ENCODE measurements at places on chromosomes 13 and 19. TPM values are rescaled to one million over a fixed set of nuclear protein-coding genes. Genes with fewer than 3 reads are reported as not detected.

- no peak for DNase-seq
Measured at GRCh38 chr13:53907891-53908290, 879.3 kb downstream of the OLFM4 start.

DNA sequence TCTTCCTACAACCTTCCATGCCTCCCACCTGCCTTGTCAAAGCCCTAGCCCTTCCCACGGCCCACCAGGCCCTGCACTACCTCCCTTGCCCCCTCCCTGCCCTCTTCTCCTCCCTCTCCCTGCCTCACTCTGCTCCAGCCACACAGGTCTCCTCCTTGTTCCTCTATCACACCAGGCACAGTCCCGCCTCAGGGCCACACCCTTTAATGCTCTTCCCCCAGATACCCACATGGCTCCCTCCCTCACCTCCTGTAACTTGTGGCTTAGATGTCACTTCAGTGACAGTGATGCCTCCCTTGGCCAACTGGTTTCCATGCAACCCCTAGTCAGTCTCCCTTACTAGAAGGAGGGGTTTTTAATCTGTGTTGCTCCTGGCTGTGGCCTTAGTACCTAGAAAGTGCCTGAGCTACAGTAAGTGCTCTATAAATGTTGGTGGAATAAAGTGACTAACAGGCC, 1.3 kb downstream of the SIRT6 start:
- no peak for DNase-seq

DNA sequence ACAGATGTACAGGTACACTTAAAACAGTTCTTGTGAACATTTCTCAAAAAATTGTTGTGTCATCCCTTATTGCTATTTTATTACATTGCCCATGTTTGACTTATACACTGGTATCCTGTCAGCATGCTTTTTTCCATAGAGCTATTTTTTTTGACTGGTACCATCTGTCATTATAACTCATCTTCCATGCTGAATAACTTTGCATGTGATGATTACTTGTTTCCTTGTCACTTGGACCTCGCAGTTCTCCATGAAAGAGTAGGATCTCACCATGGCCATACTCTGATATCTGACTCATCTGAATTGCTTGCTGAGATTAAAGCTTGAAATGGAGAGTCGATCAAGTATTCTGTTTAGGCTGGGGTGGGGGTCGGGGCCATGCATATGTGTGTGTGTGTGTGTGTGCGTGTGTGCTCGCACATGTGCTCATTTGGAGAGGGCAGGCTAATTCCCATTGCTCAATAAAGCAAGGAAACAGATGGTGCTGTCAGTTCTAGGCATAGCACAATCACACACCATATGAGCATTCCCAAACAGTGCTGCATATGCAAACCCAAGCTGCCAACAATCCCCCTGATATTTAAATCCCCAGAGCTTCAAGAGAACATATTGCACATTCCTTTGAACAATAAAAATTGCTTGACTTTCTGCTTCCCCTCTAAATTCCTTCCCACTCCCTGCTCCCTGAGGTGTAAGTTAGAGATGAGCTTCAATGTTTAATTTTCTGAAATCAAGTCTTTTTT, 62.9 kb downstream of the NHLRC3 start:
- no peak for DNase-seq

GRCh38 chr19:42246143-42246921, 3.9 kb upstream of the GSK3A start:
- no peak for DNase-seq

GRCh38 chr19:45564131-45564780, 20.3 kb downstream of the OPA3 start:
- no peak for DNase-seq

DNA sequence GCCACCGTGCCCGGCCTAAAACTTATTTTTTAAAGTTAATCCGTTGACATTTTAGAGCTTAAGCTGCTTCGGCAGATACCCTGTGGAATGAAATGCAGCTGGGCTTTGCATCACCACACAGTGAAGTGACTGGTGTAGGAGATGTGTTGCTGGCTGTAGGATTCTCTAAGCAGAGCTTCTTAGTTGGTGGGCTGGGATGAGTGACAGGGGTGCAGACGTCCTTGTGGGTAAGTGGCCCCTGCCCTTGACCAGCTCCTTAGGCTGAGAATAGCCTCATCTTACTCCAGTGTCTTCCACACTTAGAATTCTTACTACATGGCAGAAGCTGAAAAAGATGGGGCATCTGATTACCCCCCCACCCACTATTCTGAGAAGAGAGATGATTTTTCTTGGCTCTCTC, 11.6 kb downstream of the GATAD2A start:
- no peak for DNase-seq

DNA sequence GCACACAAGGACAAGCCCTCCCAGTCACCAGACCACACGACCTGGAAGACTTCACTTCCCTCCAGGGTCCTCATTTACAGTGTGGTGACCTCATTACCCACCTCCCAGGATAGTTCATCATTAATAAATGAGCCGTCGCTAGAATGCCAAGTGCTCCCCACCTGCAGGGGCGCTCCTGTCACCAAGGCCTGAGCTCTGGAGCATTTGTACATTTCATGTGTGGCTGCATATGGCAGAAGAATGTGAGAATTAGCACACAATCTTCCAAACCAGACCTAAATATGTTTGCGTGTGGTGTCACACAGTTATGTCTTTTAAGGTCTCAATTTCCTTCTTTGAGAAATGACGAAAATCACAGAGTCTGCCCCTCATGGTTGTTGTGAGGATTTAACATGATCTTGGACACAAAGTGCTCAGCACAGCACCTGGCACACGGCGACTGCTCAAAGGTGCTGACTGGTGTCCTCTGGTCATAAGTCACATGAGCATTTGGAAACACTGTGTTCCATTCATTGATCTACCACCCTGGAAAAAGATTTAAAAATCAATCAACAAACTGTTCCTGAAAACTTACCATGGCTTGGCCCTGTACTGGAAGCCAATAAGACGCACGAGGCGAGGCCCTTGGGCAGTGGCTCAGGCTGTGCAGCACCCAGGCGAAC, 150.6 kb upstream of the SPACA7 start:
- DNase-seq: no peak

DNA sequence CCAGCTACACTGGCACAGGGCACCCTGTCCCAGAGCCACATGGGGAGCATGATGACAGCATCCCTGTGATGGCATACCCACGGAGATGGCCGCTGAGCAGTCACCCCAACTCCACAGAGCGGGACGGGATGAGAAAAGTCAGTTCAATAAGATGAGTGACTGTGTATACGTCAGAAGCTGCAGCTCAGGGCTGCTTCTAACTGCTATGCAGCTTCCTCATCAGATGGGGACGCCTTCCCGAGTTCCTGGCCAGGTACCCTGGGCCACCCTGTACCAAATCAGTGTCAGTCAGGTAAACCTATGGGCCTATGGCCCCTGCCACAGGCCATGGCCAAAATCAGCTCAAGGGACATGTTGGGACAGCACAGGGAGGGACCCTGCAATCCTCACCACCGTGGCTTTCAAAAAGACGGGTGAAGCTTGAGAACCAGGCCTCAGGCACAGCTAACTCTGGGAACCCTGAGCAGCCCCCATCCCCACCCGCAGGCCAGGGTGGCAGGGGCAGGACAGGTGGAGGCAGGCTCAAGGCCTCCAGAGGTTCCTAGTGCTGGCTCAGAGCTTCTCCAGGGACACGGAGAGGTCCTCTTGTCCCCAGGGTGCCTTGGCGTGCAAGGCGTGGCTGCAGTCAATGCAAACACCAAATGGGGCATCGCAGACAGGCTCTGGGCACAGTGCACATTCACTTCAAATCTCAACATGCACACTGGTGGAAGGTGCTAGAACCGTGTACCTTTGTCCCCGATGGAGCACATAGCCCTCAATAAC, 122.4 kb downstream of the TUBA3C start:
- no peak for DNase-seq

- no peak for DNase-seq
Measured at GRCh38 chr19:3020321-3020960, 8.6 kb downstream of the TLE2 start.

DNA sequence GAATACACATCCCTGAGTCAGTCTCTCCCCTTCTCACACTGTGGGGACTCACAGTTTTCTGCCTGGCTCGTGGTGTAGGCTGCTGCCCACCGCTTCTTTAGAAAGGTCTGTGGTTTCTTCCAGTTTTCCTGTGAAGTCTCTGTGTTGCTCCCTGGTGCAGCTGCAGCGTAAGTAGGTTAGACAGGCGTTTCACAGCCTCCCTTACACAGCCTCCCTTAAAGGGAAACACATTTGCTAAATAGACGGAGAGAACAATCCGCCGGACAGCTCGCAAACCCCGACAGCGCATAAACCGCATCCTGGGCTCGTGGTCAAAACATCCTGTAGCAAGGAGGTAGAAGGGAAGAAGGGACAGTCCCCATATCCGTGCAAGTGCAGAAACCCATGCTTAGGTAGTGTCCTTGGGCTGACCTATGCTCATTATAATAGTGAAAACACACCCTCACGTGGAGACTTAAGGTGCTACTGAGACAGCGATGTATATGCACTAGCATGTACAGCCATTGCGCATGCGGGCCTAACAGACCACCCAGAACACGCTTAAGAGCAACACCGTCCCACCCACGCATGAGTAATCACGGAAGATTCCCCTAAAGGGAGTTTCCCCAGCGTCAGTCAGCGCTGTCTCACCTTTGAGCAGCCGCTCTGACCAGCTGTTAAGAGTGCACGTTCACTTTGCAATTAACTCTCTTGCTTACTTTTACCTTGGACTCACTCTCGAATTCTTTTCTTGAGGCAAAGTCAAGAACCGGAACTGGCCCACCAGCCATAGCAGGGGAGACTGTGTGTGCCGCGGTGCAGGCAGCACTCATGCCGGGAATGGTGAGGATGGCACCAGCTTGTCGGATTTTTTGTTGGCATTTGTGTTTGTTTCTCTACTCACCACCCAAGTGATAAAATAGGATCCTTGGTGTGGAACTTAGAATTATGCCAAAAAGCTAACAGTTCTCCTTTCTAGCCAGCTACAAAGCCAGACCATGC, 16.6 kb downstream of the SIGLEC8 start:
- DNase-seq: peak; percentile 80

GRCh38 chr13:34459856-34460255, 482.2 kb upstream of the NBEA start:
- DNase-seq: no peak

- no peak for DNase-seq
Measured at GRCh38 chr19:17854061-17854460, 5.6 kb upstream of the RPL18A start.

DNA sequence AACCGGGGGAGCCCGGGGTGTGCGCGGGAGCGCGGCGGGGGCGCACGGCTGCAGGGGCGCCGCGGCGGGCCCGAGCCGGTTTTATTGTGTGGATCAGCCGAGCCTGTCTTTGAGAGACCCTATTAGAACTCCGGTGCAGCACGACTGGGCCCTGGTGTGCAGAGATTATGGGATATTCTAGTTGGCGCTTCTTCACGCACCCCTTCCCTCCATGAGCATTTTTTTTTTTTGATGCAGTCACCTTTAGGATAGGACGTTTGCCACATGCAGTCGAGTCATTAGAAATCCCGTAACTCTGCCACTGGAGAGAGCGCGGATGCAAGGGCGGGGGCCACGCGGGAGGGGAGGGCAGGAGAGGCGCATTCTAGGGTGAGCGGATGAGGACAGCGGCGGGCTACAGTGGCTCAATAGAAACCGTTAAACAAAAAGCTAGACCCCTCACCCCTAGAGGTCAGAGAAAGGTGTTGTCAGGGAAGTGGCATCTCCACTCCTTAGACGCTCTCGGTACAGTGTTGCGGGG, 3.7 kb downstream of the FGF9 start:
- peak; percentile 19 for DNase-seq

GRCh38 chr19:19460761-19461265, 54.5 kb downstream of the TSSK6 start:
- peak; percentile 49 for DNase-seq

DNA sequence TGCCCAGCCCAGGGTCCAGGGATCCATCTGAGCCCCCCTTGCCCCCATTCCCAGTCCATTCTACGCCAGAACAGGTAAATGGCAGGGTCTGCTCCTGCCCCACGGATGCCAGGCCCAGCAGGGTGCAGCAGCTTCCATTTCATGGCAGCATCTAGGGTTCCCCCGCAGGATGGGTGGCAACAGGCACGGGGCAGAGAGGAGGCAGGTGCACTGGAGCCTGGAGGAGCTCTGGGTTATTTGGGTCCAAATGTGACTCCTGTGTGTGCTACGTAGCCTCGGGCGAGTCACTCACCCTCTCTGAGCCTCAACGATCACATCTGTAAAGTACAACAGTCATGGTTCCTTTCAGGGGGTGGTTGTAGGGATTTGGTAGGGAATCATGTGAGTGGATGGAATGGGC, 27.4 kb downstream of the IL12RB1 start:
- DNase-seq: no peak

- DNase-seq: no peak
Measured at GRCh38 chr19:33902802-33903488, 106.3 kb downstream of the KCTD15 start.

GRCh38 chr13:92963029-92963428, 263.6 kb upstream of the GPC6 start:
- DNase-seq: no peak

- no peak for DNase-seq
Measured at GRCh38 chr13:51158365-51158764, 47.3 kb upstream of the C13orf42 start.

DNA sequence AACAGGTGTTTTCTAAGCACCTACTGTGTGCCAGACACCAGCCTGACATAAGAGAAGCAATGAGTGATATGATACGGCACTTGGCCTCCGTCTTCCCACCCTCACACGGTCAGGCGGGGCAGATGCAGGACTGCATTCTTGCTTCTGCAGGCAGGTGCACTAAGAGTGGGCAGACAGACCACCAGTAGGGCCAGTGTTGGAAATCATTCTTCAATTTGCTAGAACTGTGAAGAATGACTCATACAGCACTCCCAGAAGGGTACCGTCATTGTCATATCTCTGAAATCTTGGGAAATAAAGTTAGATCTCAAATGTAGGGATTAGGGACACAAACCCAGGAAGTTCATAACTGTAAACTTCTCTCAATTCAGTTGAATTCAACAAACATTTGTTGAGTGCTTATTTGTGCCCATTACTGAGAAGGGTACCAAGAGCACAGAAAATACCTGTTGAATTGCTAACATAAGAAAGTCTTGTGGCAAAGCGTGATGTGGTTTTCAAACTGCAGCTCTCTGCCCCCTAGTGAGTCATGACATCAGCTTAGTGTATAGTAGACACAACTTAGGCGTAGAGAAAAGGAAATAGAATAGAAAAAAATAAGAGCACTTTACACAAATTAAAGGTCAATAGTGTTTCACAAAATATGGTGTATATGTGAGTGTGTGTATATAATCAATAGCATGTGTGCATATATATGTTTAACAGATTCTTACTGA, 76.1 kb downstream of the TEX26 start:
- DNase-seq: no peak

DNA sequence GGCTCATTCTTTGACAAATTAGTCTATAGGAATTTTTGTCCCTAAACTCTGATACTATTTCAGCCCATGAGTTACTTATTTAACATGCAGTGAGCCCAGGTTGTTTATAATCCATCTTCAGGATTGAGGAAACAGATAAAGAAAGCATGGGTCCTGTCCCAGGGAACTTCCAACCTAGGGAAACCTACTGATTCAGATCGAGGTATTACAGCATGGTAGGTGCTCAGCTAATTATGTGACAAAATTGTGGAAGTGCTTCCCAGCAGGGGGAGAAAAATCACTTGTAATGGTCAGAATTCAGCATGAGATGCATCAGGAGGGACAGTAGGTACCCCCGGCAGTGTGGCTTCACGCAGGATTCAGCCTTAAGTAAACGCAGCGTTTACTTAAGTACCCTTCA, 171.3 kb downstream of the NUFIP1 start:
- no peak for DNase-seq

CYP4F11 gene
- polyA plus RNA-seq: not detected

B3GNT3 gene
- polyA plus RNA-seq: not detected

KIR2DL4 gene
- not detected for polyA plus RNA-seq

CACNG8 gene
- polyA plus RNA-seq: not detected

CPB2 gene
- not detected for polyA plus RNA-seq

FXYD7 gene
- polyA plus RNA-seq: 4.1 TPM

MAG gene
- polyA plus RNA-seq: 0.41 TPM

SGCG gene
- polyA plus RNA-seq: not detected

DENND1C gene
- 37.5 TPM for polyA plus RNA-seq

FGF21 gene
- not detected for polyA plus RNA-seq

Measured in naive B cell (primary cell).